Upper lobe of right lung (tissue), 1 donor: ENCODE measurements at places on chromosomes 5 and 9.

DNA sequence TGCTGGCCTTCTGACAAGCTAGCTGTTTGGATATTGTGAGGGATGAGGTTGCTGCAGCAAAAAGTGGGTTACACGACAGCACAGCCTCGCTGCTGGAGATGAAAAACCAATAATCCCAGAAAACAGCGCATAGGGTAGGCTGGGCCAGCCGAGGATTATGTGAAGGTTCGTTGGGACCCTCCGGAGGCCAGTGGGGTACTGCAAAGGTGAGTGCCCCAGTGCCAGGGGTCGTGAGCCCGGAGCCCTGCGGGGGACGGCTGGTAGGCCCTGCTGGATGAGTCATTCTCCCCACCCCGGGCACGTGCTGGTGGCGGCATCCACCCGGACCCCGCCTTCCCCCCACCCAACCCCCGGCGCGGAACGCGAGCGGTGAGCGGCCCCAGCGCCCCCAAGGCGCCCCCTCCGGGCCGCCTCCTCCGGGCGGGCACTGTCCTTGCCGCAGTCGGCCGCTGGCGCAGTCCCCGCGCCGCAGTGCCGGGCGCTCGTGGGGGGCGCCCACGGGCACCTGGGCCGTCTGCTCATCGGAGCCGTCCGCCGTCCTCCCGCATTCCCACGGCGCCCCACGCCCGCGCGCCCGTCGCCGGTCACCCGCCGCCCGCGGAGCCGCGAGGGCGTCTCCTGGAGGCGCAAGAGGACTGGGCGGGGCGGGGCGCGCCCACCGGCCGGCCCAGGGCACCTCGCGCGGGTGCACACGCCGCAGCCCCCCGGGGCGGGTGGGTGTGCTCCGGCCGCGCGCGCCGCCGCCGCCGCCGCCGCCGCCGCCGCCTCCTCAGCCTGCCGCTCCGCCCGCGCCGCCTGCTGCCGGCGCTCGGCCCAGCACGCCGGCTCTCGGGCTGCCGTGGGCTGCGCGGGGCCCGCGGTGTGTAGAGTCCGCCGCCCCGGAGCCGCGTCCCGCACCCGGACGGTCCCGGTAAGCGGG, at the start of gene PHF24:
Gene PHF24, plus strand, starts transcription at position 794 of the 919 bp plus-strand sequence. CDS start 13,014 bp downstream, outside the sequence.
- no peak for DNase-seq
- H3K4me1 ChIP-seq = peaks cover 6% of the 10 kb centered on the region
- peak within 1 kb of the TSS; percentile 32 for H3K4me3 ChIP-seq
- H3K36me3 ChIP-seq = no peaks in the 10 kb centered on the region
- H3K27ac ChIP-seq = no peak within 1 kb of the TSS

- H3K27me3 ChIP-seq = no peaks in the 10 kb centered on the region
- no peak overlapping the region for H3K4me3 ChIP-seq
- peaks cover 44% of the 10 kb centered on the region for H3K36me3 ChIP-seq
- no peak for DNase-seq
- H3K27ac ChIP-seq = no peak overlapping the region
These were observed 4.6 kb downstream of the MRPL41 start for GRCh38 chr9:137556069-137556838.

DNA sequence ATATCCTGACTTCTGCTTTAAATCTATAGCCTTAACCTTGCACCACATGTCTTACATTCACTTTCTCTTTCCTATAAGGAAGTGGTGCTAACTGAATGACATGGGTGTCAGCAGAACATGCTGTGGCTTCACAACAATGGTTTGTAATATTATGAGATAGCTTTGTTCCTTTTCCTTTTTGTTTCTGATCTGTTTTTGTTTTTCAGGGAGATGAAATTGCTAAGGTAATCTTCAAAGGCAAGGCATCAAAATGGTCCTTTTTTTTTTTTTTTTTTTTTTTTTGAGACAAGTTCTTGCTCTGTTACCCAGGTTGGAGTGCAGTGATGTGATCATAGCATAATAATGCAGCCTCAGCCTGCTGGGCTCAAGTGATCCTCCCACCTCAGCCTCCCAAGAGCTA, 53.6 kb upstream of the RANBP6 start:
- no peak for DNase-seq
- H3K4me3 ChIP-seq = no peak overlapping the region
- no peak overlapping the region for H3K27ac ChIP-seq
- no peaks in the 10 kb centered on the region for H3K36me3 ChIP-seq
- no peaks in the 10 kb centered on the region for H3K4me1 ChIP-seq

- no peak for DNase-seq
- H3K27ac ChIP-seq = no peak overlapping the region
- no peaks in the 10 kb centered on the region for H3K36me3 ChIP-seq
These were observed 76.6 kb upstream of the XPA start for GRCh38 chr9:97773723-97774122.

DNA sequence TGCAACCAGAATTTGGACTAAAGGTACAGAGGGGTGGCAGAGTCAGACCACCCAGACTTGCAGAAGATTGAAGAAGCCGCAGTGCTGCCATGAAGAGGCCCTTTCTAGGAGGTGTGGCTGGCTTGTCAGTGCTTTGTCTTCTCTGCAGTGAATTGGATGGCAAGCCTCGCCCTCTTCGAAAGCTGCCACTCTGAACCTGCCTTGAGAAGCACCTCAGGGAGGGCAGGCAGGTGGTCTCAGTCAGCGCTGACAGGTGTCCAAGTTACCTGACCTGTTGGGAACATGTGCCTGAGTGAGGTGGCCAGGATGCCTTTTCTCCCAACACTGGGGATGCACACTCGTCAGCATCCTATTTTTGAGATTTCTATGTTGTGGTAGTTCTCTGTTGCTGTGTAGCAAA, 6.2 kb downstream of the TENT4A start:
- peaks cover 82% of the 10 kb centered on the region for H3K4me1 ChIP-seq
- no peak overlapping the region for H3K27ac ChIP-seq
- H3K4me3 ChIP-seq = no peak overlapping the region
- H3K36me3 ChIP-seq = no peaks in the 10 kb centered on the region

DNA sequence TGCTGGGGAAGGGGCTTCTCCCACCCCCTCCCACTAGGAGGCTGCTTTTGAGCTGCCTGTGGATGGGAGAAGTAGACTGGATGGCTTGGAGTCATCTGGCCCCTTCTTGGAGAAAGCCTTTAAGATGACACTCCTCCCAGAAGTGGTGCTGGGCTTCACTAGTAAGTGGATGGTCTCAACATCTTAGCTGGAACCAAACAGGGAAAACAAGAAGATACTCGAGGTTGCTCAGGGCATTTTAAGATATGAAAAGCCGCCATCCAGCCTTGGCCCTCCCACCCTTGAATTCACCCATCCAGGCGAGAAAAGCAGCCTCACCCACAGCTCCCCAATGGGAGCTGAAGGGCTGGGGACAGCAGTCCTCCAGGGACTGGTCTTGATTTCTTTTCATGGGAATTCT, 7.8 kb upstream of the SMIM32 start:
- H3K36me3 ChIP-seq = no peaks in the 10 kb centered on the region
- no peak overlapping the region for H3K27ac ChIP-seq
- DNase-seq = no peak
- H3K4me1 ChIP-seq = no peaks in the 10 kb centered on the region
- no peak overlapping the region for H3K4me3 ChIP-seq

- H3K27ac ChIP-seq = no peak overlapping the region
- no peak overlapping the region for H3K4me3 ChIP-seq
- no peaks in the 10 kb centered on the region for H3K36me3 ChIP-seq
- H3K27me3 ChIP-seq = peaks cover 76% of the 10 kb centered on the region
These were observed 31.5 kb downstream of the PAX5 start for GRCh38 chr9:37002413-37003217.

- H3K4me1 ChIP-seq = no peaks in the 10 kb centered on the region
- H3K27ac ChIP-seq = no peak overlapping the region
- H3K4me3 ChIP-seq = no peak overlapping the region
- H3K27me3 ChIP-seq = no peaks in the 10 kb centered on the region
- H3K36me3 ChIP-seq = no peaks in the 10 kb centered on the region
These were observed 13.4 kb upstream of the GRHPR start for GRCh38 chr9:37408933-37409710.

DNA sequence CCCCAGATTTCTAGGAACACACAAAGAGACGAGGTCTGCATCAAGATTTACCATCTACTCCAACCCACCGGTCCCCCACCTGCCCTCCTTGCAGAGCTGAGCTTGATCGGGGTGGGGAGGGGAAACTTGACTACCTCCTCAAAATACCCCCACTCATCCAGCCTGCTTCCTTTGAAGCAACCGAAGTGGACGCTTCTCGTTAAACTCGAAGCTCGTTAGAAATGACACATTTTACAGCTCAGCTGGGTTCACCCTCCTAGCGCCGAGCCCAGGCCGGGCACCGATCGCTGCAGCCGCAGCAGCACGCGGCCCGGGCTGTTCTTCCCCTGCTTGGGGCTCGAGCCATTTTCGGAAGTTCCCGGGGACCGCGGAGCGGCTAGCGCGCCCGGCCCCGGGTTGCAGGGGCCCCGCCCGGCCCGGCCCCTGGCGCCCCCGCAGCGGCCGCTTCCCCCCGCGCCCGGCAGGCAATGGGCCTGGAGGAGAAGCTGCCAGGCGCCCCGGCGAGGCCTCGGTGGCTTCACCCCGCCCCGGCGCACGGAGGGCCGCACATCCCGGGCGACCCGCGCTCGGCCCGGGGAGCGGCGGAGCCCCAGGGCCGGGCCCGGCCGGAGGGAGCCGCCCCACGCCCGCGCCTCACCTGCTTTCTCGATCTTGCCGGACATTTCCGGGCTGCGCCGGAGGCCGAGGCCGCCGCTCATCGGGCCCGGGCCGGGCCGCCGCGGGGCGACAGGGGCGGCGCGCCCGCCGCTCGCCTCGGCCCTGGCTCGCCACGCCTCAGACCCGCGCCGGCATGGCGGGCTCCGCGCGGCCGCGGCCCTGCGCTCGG, 530 bp downstream of the RAPGEF1 start:
- peak overlapping the region; percentile 87 for H3K27ac ChIP-seq
- peak overlapping the region; percentile 70 for H3K4me3 ChIP-seq
- peak; percentile 83 for DNase-seq
- H3K36me3 ChIP-seq = no peaks in the 10 kb centered on the region

DNA sequence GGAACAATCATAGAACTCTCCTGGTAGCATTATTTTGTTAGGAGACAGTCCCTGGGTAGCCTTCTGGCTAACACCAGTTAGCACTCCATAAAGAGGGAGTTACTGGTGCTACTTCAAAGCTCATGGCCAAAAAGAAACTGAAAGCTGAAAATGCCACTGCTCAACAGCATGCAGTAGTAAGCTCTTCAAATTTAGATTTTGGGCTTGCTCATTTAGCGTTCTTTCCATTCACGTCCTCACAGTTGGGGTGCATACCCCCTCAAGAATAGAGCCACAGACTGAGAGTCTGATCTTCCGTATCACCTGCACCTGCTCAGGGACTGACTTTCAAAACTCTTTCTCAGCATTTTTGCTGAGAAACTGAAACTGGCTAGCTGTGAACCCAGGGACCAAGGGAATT, 24.7 kb downstream of the NTRK2 start:
- no peak overlapping the region for H3K27ac ChIP-seq
- DNase-seq = no peak
- H3K4me1 ChIP-seq = no peaks in the 10 kb centered on the region
- H3K36me3 ChIP-seq = no peaks in the 10 kb centered on the region
- no peak overlapping the region for H3K4me3 ChIP-seq

DNA sequence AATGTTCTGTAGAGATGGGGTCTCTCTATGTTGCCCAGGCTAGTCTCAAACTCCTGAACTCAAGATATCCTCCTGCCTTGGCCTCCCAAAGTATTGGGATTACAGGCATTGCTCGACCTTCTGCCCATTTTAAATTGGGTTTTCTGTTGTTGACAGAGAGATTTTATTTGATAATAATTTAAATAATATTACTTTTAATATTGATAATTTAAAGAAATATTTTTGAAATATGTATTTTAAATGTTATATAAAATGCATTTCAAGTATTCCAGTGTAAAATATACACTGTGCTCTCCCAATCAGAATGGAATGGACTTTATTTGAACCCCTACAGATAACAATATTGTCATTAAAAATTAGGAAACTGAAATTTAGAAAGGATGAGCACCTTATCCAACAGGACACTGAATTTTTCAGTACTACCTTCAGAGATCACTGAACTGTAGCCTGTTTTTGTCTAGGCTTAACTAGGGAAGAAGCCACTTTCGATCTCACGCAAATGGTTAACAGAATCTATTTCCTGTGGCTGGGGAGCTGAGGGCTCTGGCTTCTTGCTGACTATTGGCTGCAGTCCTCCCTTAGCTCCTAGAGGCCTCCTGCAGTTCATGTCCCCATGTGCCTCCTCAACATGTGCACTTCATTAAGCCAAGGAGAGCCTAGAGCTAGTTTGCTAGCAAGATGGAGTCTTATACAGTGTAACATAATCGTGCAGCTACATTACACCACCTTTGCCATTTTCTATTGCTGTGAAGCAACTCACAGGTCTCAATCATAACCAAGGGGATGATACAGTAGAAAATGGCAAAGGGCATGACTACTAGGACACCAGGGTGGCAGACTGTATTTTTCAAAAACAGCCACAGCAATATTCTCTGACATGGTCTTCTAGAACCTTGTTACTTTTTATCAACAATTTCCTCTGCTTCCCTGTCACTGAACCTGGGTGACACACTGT, 150.0 kb downstream of the CDC42SE2 start:
- no peak overlapping the region for H3K27ac ChIP-seq
- DNase-seq = no peak
- no peak overlapping the region for H3K4me3 ChIP-seq

- no peak overlapping the region for H3K4me3 ChIP-seq
- H3K4me1 ChIP-seq = no peaks in the 10 kb centered on the region
- no peaks in the 10 kb centered on the region for H3K27me3 ChIP-seq
- H3K36me3 ChIP-seq = no peaks in the 10 kb centered on the region
These were observed 94.9 kb downstream of the HTR4 start for GRCh38 chr5:148559461-148559860.

DNA sequence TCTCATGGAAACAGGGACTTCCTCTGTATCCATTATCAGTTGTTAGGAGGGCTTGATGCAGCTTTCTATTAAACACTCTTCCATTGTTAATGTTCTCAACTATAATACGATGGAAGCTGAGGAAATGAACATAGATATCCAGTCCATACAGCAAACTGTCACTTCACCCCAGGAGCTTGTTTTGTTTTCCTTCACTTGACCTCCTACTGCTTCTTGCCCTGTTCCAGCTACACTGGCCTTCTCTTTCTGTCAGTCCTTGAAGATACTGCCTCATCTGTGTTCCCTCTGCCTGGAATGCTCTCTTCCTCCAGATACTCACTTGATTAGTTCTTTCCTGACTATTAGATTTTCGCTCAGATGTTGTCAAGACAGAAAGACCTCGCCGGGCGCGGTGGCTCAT, 17.1 kb downstream of the CTNNA1 start:
- no peak for DNase-seq
- H3K27me3 ChIP-seq = no peaks in the 10 kb centered on the region
- no peak overlapping the region for H3K4me3 ChIP-seq
- H3K27ac ChIP-seq = no peak overlapping the region

DNA sequence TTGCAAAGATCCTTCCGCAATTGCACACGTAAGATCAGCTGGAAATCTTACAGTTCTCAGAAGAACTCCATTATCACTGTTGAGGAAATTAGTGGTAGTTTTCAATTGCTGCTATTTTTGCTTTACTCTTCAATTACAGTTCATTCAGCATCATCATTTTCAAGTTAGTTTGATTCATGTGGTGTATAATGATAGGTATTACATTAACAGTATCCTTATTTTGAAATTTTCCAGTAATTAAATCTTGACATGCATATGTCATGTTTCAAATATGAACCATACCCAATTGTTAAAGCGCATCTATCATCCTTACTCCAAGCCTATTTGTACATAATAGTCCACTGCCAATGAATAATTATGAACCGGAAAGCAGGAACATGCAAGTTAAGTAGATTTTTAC, 60.3 kb downstream of the NR6A1 start:
- no peaks in the 10 kb centered on the region for H3K27me3 ChIP-seq
- H3K27ac ChIP-seq = no peak overlapping the region
- H3K4me1 ChIP-seq = no peaks in the 10 kb centered on the region
- H3K4me3 ChIP-seq = no peak overlapping the region
- DNase-seq = no peak
